ENCODE measurements at places on chromosomes 12 and 14. TPM values are rescaled to one million over a fixed set of nuclear protein-coding genes. Genes with fewer than 3 reads are reported as not detected.

DNA sequence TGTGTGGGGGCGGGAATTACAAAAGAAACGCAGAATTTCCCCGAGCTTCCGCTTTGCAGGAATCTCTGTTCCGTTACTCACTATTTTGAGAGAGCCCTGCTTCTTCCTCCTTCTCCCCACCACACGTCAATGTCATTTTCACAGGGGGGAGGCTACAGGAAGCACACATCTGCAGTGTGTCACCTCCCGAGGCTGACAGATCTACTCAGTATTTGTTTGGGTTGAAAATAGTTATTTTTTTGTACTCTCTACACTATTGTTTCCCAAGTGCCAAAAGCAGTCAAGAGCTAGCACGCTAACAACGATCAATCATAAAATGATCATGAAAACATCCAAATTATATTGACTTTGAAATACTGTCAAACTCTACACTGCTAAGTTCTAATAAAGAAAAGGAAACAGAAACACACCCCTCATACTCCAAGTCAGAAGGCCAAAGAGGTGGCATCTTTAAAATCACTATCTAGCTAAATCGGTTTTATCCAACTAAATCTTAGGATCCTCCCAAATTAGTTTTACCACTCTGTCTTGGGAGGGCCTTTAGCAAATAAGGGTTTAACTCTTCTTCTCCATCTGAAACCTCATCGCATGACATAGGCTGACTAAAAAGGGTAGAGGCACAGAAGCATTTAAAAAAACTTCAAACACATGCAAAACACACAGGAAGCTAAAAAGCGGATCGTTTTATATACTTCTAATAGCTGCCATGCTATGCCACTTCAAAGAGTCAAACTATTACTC, 51.8 kb downstream of the FOXN3 start:
- DNase-seq = no peak

DNA sequence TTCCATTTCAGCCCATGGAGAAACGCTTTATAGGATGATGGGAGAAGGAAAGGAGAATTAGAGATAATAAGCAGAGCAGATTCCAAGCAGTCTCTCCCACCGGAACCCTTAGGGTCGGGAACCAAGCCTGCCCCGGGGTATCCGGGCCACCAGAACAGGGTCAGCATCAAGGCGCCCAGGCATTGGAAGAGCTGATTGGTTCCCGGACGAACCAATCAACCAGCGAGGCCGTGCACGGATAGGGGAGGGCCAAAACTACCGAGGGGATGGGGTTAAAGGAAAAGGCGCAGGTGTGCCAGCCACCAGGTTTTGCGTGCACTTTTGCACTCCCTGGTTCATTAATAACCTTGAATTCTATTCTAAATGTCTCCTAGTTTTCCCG, 1.7 kb downstream of the PPM1H start:
- DNase-seq = no peak

- DNase-seq = no peak
Observed at GRCh38 chr12:43551279-43551970, 578 bp downstream of the ADAMTS20 start.

DNA sequence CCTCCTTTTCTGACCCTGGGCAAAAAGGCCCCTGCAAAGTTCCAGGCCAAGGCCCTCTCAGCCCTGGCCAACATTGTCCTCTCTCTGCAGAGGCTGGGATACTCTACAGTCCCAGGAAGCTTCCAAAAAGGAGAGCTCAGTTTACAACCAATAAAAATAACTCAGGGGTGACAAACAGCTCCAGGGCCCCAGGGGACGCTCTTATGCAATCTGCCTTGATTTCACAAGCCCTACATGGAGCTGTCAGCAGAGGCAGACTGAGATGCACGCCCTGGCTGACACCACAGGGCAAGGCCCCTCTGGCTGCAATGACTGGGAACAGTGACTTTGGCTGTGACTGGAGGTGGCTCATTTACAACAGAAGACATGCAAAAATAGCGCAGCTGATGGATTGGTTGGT, 129.0 kb upstream of the MED13L start:
- peak; percentile 67 for DNase-seq

GRCh38 chr12:3220382-3221321, 143.5 kb downstream of the TSPAN9 start:
- no peak for DNase-seq

Gene LBHD2
- not detected for total RNA-seq

Gene CATSPERB
- not detected for total RNA-seq

Gene TAS2R7
- total RNA-seq = not detected

Gene RFLNA
- not detected for total RNA-seq

Gene CPNE6
- total RNA-seq = not detected
